Kidney glomerular epithelial cell (primary cell): ENCODE measurements at places on chromosomes 5 and 9.

GRCh38 chr9:34220218-34220617 lies 41.4 kb downstream of the UBAP1 start:
- no peak for DNase-seq

GRCh38 chr5:136089791-136090190 lies 42.9 kb upstream of the SMAD5 start:
- no peak for DNase-seq

GRCh38 chr9:22356985-22357384 lies 89.6 kb upstream of the DMRTA1 start:
- DNase-seq, result no peak

DNA sequence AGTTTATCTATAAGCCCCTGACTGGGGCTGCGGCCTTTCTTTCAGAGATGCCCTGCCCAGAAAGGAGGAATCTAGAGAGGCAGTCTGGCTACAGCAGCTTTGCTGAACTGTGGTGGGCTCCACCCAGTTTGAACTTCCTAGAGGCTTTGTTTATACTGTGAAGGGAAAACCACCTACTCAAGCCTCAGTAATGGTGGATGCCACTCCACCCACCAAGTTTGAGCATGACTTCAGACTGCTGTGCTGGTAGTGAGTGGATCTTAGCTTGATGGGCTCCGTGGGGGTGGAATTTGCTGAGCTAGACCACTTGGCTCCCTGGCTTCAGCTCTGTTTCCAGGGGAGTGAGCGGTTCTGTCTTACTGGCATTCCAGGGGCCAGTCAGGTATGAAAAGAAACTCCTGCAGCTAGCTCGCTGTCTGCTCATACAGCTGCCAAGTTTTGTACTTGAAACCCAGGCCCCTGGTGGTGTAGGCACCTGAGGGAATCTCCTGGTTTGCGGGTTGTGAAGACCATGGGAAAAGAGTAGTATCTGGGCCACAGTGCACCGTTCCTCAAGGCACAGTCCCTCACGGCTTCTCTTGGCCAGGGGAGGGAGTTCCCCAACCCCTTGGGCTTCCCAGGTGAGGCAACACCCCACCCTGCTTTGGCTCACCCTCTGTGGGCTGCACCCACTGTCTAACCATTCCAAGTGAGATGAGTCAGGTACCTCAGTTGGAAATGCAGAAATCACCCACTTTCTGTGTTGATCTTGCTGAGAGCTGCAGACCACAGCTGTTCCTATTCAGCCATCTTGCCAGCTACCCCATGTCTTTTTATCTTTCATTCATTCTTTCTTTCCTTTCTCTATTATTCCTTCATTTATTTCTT lies 211.8 kb upstream of the C9orf72 start:
- no peak for DNase-seq

GRCh38 chr9:127783111-127784008 lies 2.5 kb upstream of the CDK9 start:
- DNase-seq, result no peak

DNA sequence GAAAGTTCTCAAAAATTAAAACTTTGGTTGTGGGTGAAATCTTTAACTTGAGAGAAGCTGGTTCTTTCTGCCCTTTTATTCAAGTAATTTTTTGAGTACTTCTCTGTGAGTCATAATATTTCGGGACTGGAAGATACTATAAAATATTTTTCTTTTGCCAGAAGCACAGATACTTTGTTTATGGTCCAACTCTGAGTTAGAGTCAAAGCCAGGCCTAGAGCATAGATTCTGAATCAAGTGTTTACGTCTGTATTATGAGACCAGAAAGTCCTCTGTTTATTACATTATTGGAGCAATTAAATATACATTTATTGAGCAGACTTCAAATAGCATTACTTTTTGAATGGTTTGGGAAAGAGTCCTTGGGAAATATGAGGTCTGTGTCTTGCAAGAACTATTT lies 187.9 kb downstream of the FER start:
- DNase-seq, result no peak

GRCh38 chr5:136064510-136064909 lies 35.7 kb downstream of the TGFBI start:
- DNase-seq, result no peak

DNA sequence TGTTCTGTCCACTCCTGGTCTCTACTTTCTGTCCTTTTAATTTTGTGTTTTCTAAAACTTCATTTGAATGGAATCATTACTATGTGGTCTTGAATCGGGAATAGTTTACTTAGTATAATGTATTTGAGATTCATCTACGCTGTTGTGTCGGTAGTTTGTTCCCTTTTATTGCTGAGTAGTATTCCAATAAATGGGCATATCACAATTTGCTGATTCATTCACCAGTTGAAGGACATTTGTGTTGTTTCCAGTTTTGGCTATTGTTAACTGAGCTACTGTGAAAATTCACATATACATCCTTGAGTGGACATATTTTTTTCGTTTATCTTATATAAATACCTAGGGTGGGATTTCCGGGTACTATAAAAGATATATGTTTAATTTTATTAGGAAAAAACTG lies 19.5 kb upstream of the PPARGC1B start:
- DNase-seq, result no peak

DNA sequence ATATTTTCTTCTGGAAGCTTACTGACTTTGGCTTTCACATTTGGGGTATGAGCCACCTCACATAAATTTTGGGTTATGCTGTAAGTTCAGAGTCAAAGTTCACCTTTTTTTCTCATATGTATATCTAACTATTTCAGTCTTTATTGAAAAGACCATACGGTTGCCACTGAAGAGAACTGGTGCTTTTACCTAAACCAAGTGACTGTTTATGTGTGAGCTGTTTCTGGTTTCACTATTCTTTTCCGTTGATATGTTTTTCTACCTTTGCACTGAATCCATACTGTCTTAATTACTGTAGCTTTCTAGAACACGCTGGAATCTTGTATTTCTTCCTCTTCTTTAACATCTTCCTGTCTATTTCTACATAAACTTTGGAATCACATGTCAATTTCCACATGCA lies 36.3 kb upstream of the SPINK5 start:
- DNase-seq, result no peak

DNA sequence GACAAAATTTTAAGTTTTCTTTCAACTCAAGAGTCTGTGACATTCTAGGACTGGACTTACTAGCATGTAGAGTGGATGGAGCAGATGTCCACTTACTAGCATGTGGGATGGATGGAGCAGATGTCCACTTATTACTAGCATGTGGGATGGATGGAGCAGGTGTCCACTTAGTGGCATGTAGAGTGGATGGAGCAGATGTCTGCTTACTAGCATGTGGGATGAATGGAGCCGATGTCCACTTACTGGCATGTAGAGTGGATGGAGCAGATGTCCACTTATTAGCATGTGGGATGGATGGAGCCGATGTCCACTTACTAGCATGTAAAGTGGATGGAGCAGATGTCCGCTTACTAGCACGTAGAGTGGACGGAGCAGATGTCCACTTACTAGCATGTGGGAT lies 2.4 kb downstream of the SLC36A1 start:
- DNase-seq, result no peak

GRCh38 chr5:123545506-123545905 lies 33.5 kb downstream of the CSNK1G3 start:
- DNase-seq, result no peak

DNA sequence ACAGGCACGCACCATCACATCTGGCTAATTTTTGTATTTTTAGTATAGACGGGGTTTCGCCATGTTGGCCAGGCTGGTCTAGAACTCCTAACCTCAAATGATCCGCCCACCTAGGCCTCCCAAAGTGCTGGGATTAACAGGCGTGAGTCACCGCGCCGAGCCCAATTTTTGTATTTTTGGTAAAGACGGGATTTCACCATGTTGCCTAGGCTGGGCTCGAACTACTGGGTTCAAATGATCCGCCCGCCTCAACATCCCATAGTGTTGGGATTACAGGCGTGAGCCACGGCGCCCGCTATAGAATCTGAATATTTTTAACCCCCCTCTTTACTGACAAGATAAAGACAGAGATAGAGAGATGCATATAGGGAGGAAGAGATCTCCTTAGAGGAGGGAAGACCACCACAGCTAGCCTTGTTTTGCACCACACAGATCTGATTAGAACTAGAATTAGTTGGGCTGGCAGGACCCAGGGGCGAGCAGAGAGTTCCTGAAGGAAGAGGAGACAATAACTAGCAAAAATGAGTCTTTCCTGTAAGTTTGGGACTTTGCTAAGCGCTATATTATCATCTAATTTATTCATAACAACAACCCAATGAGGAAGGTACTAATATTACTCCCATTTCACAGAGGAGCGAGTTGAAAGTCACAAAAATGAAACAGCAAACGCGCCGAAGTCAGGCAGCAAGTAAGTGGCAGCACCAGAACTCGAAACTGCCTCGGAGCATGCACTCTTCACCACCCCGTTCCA lies 1.5 kb upstream of the ANKHD1 start:
- no peak for DNase-seq

DNA sequence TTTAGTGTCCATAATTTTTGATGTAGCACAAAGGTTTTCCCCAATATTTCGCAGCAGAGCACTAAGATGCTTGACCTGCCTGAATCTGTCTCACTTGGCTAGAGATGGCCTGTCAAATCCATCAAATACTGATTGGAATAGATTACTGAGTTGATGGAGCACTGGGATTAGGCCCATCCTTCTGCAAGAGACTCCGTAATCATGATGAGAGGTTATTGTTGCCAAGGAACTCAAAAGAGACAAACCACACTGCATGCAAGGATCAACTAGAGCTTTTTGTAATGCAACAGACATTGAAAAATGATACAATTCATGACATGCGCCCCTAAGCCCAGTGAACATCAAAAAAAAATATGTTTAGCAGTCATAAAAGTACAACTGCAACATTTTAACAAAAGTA lies 585.3 kb upstream of the GRAMD2B start:
- no peak for DNase-seq

DNA sequence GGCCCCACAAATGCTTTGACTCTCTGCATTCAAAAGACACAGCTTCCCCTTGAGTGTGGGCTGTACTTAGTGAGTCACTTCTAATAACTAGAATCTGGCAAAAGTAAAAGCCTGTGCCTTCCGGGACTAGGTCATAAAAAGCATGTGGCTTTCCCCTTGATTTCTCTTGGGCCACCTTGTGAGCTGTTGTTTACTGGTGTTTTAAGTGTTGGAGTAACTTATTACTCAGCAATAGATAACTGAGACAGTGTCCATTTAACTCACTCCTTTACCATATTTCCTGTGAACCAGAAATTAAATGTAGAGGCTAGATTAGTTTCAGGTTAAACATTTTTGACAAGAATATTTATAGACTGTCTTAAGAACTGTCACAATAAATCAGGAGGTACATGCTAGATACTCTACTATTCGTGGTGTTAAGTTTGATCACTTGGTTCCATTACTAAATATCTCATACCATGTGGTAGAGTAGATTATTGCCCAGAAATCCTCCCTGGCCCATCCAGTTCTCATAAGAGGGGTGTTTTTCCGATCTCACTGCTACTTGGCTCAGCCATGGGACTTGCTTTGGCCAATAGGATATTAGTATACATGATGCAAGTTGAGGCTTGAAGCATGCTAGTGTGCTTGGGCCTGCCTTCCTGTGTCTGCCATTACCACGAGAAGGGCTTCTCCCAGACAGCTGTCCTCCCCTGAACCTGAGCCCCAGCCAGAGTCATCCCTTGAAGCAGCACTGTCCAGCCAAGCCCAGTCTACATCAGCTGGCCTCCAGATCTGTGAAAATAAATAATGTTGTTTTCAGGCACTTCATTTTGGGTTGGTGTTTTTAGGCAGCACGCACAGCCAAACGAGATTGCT lies 10.4 kb upstream of the CMBL start:
- DNase-seq, result no peak

DNA sequence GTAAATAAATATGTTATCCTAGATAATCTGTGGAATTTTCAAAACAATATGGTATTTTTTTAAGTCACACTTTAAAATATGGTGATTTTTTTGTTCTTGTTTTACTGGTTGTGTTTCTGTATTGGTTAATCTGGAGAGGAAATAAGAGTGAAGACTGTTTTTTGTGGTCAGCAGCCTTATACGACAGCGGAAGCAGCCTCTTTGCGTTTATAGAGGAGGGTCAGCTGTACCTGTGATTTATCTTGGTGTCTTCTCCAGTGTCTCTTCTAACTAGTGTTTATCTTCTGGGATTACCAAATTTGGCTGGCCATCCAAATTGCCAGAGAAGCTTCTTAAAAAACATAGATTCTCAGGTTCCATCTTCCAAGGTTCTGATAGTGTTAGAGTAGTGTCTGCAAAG lies 58.7 kb downstream of the ICE1 start:
- DNase-seq, result no peak

DNA sequence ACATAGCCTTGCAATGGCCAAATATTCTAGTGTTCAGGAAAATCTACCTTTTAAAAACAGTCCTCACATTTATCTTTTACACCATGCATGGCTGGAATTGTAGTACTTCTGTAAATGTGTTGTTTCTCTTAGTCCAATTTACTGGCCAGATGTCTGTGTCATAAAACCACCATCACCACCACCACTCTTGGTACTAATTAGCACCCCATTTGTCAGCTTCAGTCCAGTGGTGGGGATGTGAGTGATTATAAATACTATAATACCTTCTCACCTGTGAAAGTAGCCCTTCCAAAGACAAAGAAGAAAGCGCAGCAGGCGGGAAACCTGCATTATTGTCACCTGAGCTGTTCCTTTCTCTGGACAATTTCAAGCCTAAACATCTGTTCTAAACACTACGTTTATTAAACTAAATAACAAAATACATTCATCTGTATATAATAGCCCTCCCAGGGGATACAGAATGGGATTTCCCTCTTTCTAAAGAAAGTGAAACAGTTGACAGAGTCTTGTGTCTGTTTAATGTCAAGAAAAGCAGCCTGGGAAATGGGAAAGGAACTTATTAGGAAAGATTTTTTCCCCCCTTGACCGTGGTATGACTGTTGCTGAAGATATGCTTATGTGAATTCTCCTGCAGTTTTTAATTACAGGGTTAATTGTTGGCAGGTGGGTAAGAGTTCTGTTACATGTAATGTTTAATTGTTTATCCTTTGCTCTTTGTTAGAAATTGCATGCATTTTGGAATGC lies 144.5 kb upstream of the NUDT12 start:
- no peak for DNase-seq

GRCh38 chr9:136136127-136136925 lies 17.7 kb upstream of the TMEM250 start:
- no peak for DNase-seq

DNA sequence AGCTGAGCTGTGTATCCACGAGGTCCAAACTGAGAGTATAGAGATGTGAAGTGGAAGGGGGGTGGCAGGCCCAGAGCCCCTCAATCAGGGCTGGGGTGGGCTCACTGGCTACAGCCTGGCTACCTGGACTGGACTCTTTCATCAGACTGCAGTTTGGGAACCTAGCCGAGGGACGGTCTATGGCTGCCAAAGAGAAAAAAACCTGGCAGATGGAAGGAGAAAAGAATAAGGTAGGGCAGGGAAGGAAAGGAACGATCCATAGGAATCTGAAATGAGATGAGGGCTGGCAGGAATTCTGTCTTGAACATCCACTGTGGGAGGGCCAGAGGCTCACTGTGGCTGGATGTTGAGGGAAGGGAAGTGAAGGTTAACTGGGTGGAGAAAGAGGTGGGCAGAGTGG lies 224.4 kb upstream of the PANK3 start:
- DNase-seq, result no peak

- DNase-seq, result no peak
Observed at GRCh38 chr5:132608107-132608506, 49.9 kb upstream of the IL13 start.

GRCh38 chr5:103923616-103924168 lies 361.1 kb upstream of the NUDT12 start:
- DNase-seq, result no peak

GRCh38 chr9:76191493-76191892 lies 202.7 kb downstream of the RFK start:
- no peak for DNase-seq
